ENCODE measurements at places on chromosomes 3 and 15.

DNA sequence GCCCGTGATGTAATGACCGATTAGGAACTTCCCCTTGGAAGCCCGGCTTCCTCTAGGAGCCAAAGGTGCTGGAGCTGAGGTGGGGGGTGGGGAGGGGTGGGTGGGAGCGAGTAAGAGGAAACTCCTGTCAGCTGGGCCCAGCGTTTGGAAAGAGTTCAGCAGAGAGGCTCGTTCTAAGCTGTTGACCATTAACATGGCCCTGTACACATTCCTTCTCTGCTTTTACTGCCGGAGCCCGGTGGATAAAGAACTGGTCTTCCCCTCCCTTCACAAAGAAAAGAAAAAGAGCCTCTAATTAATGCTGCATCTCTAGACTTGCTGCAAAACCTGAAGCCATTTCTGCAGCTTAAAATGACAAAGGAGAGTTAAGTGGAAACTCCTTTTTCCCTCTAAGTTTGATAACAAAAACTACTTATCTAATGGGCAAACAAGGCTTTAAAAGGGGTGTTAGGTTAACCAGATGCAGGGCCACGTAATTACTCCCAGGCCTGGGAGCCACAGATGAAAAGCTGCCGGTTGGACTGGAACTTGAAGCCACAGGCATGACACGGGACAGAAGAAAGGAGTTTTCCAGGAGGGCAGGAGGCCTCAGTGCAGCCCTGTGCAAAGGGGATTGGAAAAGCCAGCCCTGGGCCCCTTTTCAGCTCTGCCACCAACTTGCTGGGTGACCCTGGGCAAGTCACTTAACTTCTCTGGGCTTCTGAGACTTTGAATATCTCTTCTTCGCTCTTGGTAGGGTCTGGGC, 71.3 kb downstream of the SMAD6 start:
- no peak for DNase-seq

DNA sequence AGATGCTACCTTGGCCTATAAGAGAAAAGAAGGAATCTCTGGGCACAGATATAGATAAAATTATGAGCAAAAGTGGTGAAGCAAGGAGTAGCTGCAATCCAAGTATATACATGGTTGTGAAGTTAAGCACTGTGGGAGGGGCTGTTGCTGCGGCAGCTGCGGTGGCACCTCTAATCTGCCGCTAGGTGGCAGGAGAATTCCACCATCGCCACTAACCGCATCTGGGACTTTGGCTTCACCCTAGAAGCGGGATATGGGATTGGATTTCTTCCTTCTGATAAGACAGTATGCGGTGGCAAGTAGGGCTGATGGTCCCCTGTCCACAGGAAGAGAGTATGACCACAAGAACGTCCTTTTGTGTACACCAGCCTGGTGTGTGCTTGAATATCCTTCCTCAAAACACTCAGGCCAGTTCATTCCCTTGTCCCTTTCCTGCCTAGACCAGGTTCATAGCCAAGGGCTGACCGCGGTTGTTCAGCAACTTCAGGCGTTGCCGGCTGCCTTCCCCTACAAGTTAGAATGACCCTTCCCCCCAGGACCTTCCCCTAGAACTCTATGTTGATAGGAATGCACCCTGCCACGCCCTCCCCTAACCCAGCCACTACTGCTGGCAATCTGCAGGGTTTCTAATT, 5.1 kb downstream of the MAGEL2 start:
- DNase-seq: no peak

GRCh38 chr3:112074616-112075497, 11.3 kb upstream of the C3orf52 start:
- no peak for DNase-seq

DNA sequence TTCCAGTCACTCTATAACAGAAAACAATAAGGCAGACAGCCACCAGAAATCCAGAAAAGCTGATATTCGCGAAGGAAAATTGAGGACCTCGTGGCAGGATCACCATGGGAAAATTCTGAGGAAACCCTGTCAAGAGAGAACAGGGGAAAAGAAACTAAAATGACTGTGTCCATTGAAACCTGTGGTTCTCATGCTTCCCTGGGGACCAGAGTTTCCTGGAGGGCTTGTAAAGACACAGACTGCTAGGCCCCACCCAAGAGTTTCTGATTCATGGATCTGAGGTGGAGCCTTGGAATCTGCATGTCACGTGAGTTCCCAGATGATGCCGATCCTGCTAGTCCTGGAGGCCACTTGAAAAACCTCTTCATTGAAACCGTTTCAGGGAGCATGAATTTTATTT, 420.5 kb downstream of the EPHB1 start:
- no peak for DNase-seq

DNA sequence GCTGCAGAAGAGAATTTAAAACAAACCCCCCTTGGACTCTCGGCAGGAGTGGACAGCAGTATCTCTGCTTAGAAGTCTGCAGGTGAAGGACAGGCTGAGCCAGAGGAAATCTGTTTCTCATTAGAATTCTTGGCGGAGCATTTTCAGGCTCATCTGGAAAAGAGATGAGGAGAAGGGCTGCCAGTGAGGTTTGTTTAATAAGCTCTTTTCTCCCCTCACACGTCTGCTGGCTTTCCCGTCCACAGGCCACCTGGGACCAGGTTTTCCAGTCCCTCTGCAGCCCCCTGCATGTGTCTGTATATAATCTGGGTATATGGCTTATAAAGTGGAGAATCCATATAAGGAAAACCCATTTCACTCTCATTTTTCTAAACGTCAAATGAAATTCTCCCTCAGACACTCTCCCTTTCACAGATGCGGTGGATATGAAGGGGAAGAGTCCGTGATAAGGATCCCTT, 155.4 kb upstream of the TPM1 start:
- no peak for DNase-seq

GRCh38 chr3:31668242-31668641, 135.5 kb downstream of the STT3B start:
- no peak for DNase-seq

DNA sequence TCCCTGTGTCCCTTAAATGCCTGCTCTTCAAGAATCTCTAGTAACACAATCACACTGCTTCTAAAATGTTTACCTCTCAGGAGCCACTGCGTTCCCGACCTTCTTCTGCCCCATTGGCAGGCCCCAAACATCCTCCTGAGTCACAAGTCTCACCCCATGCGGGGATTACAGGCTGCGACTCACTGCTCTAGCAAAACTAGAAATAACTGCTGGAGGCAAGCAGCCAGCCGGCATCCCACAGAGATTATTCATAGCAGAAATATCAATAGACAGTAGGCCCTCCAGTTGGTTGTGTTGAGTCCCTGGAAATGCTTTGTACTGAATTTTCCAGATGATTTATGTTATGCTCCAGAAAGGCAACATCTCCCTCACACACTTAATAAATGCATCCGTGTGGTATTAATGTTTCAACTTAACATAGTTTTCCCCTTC, 64.8 kb downstream of the RFTN1 start:
- DNase-seq: no peak

GRCh38 chr15:76968306-76968705, 26.6 kb upstream of the PSTPIP1 start:
- DNase-seq: no peak

GRCh38 chr3:172184106-172184822, 144.9 kb downstream of the FNDC3B start:
- DNase-seq: no peak

GRCh38 chr15:47363653-47364052, 353.7 kb upstream of the SEMA6D start:
- DNase-seq: no peak

- DNase-seq: no peak
These were observed 279.3 kb upstream of the LRRFIP2 start for GRCh38 chr3:37453393-37454389.

- no peak for DNase-seq
These were observed 82.6 kb upstream of the ADPGK start for GRCh38 chr15:72866182-72866581.

- no peak for DNase-seq
These were observed 4.4 kb upstream of the ZNF589 start for GRCh38 chr3:48236531-48236930.

GRCh38 chr3:135242285-135242684, 447.2 kb downstream of the EPHB1 start:
- no peak for DNase-seq

DNA sequence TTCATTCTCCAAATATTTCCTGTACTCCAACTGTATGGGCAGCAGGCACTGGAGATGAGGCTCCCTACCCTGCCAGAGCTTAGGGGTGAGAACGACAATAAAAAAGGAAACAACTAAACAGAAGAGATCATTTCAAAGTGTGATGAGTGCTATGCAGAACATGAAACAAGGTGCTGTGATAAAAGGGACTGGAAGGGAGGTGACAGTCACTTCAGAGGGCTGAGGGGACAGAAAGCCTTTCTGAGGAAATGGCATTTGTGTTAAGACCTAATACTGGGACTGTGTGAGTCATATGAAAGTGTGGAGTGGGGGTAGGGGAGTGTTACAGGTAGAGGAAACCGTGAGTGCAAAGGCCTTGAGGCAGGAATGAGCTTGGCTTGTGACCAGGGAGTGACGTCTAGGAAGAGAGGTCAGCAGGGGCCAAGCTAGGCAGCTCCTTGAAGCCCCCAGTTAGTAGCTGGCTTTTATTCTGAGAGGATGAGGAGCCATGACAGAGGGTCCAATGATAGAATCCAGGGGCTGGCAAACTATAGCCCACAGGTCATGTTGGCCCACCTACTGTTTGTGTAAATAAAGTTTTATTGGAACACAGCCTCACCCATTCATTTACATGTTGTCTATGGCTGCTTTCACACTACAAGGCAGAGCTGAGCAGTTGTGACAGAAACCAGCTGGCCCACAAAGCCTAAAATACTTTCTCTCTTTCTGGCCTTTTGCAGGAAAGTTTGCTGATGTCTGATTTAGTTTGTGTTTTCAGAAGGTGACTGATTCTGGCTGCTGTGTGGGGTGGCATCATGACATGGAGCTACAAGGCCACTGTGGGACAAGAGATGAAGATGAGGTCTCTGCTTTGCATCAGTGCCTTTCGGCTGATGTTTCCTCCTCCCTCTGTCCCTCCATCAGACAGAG, 56.6 kb downstream of the LSM3 start:
- DNase-seq: no peak

DNA sequence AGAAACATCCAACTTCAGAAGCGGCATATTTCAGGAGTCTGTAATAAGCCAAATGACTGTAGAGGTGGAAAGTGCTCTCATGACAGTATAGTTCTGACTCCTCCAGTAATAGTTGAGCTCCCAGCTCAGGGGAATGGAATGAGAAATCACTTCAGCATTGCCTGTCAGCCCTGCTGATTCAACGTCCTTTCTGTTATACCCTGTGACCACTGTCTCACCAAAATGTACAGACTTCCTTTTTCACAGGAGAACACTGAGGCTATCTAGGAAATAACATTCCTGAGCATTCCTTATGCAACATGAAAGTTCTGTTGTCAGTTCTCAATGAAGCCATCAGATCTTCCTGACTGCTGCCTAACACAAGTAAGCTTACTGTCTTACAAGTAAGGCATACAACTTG, 284.5 kb upstream of the MME start:
- DNase-seq: no peak

DNA sequence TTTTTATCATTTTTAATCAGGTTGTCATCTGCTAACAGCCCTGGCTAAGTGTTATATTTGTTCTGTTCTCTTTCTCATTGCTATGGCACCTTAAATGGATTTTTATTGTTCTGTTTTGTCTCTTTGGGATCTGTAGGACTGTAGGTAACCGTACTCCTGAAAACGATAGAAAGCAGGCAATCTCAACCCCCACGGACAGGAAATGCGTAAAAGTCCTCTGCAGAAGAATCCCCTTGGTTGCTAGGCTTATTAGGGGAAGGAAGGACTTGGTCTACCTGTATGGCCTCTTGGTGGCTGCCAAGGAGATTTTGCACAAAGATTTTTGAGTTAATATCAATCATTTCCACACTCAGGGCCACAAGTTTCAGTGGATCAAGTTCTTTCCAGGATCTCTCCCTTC, 571.9 kb upstream of the ZNF385D start:
- no peak for DNase-seq

Measured in activated T-helper 1 cell treated with anti-CD3 and anti-CD28 coated beads, Interleukin-2, amount 50 U/mL, for 16 hours (primary cell).